ENCODE measurements at places on chromosomes 1 and 21. TPM values are rescaled to one million over a fixed set of nuclear protein-coding genes. Genes with fewer than 3 reads are reported as not detected.
A peak's percentile ranks its signal among the peaks of the same experiment; 100 is the strongest.

CLCNKA gene
- total RNA-seq: not detected

PTPN7 gene
- not detected for total RNA-seq

DNA sequence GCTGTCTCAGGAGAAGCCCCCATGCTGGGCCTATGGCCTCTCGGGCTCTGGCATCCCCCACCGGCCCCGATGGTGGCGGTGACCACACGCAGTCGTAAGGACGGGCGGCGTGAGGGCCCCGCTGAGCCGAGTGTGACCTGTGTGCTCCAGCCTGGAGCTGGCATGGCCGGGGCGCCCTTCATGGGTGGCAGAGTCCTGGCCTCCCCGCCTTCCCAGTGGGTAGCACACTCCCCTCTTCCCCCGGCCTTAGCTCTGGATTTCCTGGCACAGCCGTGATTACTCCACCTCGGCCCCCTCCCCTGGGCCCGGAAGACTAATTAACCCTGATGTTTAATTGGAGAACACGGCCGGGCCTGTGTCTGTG is 44.6 kb downstream of the SLX9 start:
- no peak for DNase-seq

TADA1 gene
- total RNA-seq: 10.7 TPM

DNA sequence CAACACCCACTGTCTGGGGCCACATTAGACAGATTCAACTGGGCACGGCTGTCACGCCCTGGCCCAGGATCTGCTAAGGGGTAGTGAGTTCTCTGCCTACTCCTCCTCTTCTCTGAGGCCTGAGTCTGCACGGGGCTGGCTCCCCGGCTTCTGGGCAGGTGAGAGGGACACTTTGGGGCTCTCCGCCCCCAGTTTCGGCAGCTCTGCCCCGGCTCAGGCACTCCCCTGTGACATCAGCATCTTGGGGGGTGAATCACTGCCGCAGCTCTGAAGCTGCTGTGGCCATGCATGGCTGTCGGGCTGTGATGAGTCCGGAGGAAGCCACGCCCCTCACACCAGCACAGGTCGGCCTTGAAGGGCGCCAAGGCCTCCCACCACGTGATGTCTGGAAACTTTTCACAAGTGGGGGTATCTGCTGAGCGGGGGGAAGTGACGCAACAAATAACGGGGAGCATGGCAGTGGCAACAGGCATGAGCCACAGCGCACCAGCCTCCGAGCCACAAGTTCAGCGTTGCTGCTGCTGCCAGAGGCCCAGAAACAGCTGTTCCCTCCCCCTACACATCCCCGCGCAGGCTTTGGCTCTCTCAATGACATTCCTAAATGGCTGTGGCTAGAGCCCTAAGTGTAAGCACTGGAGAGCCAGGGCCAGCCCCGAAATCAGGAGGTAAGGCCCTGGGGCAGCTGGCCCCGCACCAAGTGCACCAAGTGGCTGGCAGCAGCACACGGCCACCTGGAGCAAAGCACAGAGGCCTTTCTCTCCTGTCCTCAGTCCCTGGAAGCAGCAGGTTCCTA is 26.3 kb downstream of the ZBTB17 start:
- DNase-seq: peak; percentile 86

RAB7B gene
- total RNA-seq: 0.78 TPM

- DNase-seq: no peak
These were observed 82.9 kb upstream of the POU3F1 start for GRCh38 chr1:38129473-38129872.

Data from osteocyte (in vitro differentiated cells).